ENCODE measurements at places on chromosomes 3 and 15.

DNA sequence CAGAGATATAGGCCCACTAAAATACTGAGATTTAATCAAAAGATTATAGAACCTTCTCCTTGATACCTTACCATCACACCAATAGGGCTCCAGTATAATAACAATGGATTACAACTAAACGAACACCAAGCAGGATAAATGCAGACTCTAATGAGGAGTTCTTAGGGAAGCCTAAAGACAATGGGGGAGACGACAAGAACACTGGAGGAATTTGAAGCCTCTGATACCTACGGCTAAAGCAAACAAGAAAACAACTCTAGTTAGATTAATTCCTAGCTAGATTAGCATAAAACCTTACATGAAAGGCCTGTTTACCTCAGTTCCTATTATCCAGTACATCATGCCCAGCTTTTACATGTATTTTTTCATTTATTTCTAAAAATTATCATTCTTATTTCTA is 35.1 kb downstream of the NGLY1 start:
- no peak for DNase-seq

DNA sequence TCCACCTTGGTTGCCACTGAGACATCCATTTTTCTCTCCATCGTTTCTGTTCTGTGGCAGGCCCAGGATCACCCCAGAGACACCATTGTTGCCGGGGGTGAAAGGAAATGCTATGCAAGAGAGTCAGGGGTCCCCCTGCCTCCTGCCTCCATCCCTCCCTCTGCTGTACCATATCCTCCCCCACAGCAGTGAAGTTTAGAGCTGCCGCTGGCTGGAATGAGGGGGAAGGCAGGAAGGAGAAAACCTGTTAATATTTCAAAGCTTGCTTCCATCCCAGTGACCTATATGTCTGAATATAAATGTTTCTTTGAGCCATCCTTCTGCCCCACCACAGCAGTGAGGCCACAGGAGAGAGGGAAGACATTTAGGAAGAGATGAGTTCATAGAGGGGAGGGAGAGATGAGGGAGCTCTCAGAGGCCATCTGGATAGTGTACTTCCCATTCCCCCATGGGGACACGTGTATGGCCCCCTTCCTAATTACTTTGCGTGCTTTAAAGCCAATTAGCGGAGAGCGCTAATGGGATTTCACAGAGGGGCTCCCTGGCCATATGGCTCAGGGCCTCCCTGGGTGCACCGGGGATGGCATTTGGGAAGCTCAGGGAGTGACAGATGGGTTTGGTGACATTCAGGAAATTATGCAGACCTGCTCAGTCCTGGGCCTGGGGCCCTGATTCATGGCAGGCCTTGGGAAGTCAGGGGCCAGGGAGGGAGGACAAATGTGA is 40.4 kb upstream of the CHRNB4 start:
- no peak for DNase-seq

GRCh38 chr3:59186725-59187124 is 136.9 kb upstream of the CFAP20DC start:
- DNase-seq = no peak

- no peak for DNase-seq
Observed at GRCh38 chr15:65249641-65250040, 37.0 kb downstream of the PARP16 start.
